Activated naive CD8-positive, alpha-beta T cell treated with anti-CD3 and anti-CD28 coated beads, Interleukin-2, amount 10 ng/mL, durations not matched to agents 7 days and 5 days (primary cell): ENCODE measurements at places on chromosomes 1 and 21. TPM values are rescaled to one million over a fixed set of nuclear protein-coding genes. Genes with fewer than 3 reads are reported as not detected.

AZIN2 gene
- 16.5 TPM for total RNA-seq

CRNN gene
- total RNA-seq, result not detected

GNAT2 gene
- total RNA-seq, result not detected

NUP210L gene
- 0.11 TPM for total RNA-seq

DNAH14 gene
- not detected for total RNA-seq

KRTAP21-3 gene
- total RNA-seq, result not detected

DNA sequence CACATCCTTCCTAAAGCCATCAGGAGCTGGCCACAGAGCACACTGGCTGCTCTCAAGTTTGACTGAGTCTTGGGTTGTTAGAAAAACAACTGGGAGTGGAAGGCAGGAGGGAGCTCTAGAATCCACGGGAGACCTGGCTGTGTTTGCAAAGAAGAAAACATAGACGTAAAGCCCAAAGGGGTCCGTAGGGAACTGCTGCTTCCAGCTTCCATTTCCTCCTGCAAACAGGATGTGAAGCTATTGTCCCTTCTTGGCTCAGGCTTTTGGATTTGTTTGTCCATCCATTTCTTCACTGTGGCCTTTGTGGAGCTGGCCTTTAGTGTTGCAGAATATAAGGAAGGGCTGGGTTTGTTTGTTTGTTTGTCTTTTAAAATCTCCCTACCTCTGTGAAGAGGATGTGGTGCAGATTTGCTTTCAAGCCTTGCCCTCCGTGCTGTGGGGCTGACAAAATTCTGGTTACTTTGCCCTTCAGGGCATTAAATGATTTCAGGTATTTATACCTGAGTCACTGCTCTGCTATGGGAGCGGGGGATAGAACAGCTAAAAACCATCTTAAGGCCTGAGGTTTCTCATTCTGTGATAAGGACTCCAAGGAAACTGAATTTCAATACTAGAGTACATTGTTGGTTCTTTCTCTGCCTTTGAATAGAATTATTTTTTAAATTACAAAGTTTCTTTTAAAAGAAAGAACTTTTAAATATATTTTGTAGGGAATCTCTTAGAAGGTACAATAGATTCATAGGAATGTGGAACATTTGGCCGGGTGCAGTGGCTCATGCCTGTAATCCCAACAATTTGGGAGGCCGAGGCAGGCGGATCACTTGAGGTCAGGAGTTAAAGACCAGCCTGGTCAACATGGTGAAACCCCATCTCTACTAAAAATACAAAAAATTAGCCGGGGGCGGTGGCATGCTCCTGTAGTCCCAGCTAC is 74.3 kb downstream of the MPZL1 start:
- DNase-seq, result no peak

- DNase-seq, result no peak
These were observed 9.6 kb downstream of the LRRC53 start for GRCh38 chr1:74502858-74503257.

DNA sequence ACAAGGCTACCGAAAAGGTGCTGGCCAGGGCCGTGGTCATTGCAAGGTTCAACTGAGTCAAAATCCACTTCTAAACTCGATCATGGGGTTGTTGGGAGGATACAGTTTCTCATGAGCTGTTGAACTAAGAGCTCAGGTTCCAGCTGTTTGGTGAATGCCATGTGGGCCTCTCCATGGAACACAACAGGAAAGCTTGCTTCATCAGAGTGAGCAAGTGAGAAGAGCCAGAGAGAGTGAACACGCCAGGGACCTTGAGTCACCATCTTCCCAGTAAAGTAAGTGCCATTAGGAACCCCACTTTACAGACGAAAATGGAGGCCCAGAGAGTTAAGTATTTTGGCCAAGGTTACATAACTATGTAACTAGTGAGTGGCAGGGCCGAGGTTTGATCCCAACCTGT is 475.1 kb upstream of the VAMP3 start:
- DNase-seq, result no peak

- peak; percentile 70 for DNase-seq
These were observed 18.3 kb upstream of the PLEKHA6 start for GRCh38 chr1:204377800-204378668.

DNA sequence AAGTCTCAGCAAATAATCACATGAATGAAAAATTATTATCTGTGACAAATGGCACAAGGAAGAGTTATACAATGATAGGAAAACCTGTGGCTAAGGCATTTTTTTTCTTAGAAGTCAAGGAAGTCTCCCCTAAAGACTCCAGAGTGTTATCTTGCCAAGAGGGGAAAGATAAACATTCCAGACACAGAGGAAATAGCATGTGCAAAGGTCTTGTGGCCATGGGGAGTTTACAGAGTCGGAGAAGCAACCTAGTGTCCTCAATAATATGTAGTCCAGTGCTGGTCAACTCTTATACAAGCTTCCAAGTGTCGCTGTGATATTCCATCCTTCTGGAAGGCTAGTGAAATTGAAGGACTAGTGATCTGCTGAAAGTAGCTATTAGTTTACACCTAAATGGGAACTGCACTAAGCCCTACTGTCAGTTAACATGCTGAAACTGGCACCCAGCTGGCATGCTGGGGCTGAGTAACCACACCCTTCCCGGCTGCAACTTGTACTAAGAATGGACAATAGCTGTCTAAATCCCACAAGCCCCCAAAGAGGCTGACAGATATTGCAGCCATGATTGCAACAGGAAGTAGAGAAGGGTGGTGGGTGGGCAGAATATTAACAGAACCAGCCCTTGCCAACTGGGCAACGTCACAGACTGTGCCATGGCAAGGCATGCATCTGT is 11.5 kb upstream of the ATP1B1 start:
- DNase-seq, result no peak

DNA sequence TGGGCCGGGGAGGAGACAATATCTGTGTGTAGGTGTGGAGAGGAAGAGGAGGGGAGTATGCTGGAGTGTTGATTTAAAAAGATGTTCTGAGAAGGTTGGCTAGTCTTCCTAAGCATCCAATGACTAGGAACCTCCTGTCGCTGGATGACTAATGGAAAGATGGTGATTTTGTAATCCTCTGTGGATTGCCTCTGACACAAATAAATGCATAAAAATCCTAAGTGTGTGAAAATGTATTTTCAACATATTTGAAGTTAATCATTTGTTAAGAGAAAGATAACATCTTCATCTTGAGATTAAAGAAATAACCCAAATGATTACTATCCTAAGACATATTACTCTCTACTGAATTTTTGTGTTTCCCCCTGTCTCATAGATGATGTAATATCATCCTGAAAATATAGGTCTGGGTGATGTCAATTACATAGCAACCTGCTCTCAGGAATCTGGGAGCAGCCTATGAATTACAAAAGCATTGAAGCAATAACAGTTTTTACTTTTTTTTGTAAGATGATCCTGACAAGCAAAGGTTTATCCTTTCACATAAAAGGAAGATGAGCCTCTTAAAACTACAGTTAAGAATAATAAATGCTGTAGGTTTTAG is 220.5 kb upstream of the MAP1LC3C start:
- no peak for DNase-seq

- DNase-seq, result no peak
These were observed 51.9 kb upstream of the CYP2J2 start for GRCh38 chr1:59978511-59978910.

DNA sequence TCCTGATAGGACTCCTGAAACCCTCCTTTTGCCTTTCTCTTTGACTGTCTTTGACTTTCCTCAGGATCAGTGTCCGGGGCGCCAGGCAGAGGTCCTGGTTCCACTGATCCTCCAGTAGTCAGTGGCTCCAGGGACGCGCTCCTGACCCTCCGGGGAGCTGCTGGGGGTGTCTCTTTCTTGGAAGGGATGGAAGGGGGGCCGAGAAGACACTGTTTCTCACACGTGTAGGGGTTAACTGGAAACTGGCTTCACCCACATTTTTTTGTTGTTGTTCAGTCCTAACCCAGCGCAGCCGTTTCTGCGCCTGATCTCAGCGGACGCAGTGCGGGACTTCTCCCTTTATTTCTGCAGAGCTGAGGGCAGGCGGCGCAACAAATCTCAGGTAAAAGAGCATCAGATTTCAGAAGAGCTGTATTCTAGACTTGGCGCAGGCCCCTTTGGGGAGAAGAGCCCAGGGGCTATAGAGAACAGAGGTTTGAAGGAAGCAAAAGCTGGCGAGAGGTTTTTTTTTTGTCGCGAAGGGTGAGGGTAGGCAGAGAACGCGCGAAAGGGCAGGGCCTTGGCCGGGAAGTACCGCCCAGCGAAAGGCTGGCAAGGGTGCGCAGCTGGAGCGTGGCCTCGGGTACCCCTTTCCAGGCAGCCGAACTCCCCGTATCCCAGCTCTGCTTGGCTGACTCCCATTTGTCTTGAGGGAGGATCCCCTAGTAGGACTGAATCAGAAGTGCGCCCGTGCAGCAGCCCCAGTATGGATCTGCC is 4.3 kb upstream of the LHX9 start:
- DNase-seq, result no peak

DNA sequence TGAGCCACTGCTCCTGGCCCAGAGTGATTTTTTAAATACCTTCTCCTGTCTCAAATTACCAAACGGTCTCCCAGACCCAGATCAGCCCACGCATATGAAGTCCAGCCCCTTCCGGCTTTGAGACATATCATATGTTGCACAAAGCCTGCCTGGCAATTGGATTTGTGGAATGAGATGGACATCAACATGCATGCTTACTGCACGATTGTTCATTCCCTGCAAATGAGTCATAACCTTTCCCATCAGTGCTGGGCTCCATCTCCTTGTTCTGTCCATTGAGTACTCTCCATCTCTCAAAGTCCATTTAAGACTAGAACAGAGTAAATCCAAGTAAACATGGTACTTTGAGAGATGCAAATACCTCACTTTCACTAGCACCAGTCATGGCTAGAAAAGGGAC is 612.2 kb upstream of the USP24 start:
- DNase-seq, result no peak

- DNase-seq, result no peak
These were observed 11.2 kb downstream of the SFT2D2 start for GRCh38 chr1:168236836-168237611.

GRCh38 chr21:46188226-46189212 is 4.3 kb upstream of the SPATC1L start:
- no peak for DNase-seq

DNA sequence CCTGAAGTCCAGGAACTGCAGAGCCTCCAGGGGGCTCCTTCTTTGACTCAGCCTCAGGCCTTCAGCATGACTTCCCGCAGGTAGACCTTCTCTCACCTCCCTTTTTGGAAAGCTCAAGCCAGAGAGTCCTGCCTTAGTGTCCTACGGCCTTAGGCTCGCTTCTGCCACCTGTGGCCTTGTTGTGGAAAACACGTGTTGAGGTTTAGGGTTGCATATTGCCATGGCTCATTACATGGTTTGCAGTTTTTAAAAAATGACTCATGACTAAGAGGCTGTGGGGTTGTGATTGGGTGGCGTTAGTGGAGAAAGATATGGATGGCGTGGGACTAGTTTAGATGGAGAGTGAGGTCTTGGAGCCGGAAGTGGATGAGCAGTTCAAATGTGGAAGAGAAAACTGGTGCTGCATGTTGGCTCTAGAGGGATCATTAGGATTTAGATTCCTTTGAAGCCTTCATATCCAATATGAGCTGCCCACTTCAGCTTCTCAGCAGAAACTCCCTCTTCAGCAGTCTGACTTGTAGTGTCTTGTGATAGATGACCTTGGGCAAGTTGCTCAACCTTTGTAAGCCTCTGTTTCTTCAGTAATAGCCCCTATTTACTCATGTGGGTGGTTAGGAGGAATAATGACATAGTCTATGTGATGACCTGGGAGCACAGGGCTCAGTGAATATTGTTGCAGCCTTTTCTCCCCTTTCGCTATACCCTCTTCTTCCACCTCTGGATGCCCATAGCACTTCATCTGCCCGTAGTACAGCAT is 6.5 kb upstream of the FGGY start:
- no peak for DNase-seq

GRCh38 chr21:39307466-39307865 is 6.0 kb downstream of the BRWD1 start:
- DNase-seq, result no peak

GRCh38 chr21:44064852-44065403 is 42.3 kb upstream of the PWP2 start:
- DNase-seq, result no peak

GRCh38 chr1:183638649-183639387 is 3.2 kb upstream of the ARPC5 start:
- DNase-seq, result no peak

GRCh38 chr1:32773764-32774463 is 43.2 kb downstream of the YARS1 start:
- no peak for DNase-seq

DNA sequence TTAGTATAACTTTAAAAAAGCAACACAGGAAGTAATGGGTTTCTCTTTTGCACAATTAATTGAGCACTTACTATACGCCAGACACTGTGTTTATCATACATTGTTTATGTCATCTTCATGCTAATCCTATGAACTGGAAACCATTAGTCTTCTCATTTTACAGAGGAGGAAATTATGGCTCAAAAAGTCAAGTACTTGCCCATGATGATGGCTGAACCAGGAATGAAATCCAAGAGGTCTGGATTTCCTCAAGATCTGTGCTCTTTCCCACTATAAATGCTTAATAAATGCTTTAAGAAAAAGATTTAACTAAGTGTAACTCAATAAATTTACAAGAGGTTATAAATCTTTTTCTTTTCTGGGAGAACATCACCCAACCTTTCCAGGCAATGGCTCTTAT is 303.7 kb upstream of the RRP15 start:
- DNase-seq, result no peak

- no peak for DNase-seq
These were observed 6.3 kb upstream of the TMEM39B start for GRCh38 chr1:32066489-32066873.

- DNase-seq, result no peak
These were observed 3.1 kb upstream of the ADARB1 start for GRCh38 chr21:45071078-45071873.

DNA sequence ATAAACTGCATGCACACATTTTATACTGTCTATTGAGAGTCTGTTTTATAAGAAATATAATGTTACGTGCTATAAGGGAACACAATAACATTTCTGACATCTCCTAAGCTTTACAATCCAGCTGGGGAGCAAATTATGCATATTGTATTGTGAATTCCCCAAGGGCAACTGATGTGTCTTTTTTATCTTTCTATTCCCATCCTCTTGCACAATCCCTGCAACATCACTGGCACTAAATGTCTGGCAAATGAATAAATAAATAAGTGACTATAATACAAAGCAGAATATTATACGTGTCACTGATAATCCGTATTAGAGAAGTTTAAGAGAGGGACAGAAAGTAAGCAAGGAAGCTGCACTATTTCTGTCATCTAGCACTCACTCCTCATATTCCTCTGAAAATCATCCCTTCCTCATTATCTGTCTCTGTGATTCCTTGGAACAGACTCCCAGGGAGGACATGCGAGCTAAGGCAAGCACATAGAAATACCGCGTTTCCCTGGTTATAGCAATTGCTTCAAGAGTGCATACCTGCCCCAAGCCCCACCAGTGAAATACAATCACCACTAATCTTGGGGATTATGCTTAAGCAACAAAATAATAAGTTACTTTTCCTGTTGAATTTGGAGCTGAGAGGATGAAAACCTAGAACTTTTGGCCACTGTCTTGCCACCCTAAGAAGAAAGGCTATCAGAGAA is 205.4 kb downstream of the SMYD3 start:
- DNase-seq, result no peak

DNA sequence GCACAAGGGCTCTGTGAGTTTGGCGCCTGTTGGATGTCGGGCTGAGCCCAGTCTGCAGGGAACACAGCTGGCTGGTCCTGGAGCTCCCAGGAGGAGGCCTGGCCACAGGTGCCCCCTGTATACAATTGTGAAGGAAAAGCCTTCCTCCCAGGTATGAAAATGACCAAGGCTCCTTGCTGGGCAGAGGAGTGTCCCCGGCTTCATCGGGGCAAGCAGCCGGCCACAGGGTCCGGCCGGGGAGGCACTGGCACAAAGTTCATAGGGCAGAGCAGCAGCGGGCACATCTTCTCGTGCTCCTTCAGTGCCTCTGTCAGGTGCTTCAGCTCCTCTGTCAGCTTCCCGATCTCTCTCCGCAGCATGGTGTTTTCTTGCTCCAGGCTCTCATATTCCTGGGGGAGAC is 13.0 kb downstream of the BATF3 start:
- DNase-seq, result no peak
